Central memory CD4-positive, alpha-beta T cell (primary cell): ENCODE measurements at places on chromosomes 6 and 20.

GRCh38 chr6:155066361-155066760 lies 71.2 kb downstream of the TIAM2 start:
- DNase-seq, result no peak

GRCh38 chr20:38875175-38875993 lies 50.8 kb upstream of the FAM83D start:
- DNase-seq, result peak; percentile 78

DNA sequence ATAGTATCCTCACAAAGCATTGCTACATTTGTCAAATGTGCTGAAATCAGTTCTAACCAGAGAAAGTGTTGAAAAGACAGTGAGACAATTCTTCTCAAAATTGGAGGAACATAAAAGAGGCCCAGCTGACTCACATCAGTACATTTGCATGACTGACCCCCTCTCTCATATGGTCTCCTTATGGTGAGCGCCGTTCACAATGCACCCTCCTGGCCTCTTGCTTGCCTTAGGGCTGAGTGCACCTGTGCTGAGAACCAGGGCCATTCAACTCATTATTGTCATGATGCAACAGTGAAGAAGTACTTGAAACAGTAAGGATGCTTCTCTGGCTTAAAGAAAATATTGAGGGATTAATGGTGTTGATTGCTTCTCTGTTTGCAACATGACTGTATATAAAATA lies 375.2 kb upstream of the AGPAT4 start:
- no peak for DNase-seq

DNA sequence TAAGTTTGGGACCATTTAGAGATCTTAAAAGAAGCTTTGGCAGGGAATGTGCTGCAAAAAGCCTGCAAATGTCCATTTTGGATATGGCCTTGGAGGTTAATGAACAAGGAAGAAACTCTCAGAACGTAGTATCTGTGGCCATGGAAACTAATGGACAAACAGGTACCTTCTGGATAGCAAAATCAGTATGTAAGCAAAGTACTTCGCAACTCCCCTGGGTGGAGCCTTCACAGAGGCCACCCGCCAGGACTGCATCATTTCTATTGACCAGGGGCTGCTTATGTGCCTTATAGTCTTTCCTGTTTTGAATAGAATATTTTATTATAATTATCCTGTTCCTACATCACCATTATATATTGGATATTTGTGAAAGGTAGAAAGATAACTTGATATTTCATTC lies 510.8 kb upstream of the SYNCRIP start:
- DNase-seq, result no peak

DNA sequence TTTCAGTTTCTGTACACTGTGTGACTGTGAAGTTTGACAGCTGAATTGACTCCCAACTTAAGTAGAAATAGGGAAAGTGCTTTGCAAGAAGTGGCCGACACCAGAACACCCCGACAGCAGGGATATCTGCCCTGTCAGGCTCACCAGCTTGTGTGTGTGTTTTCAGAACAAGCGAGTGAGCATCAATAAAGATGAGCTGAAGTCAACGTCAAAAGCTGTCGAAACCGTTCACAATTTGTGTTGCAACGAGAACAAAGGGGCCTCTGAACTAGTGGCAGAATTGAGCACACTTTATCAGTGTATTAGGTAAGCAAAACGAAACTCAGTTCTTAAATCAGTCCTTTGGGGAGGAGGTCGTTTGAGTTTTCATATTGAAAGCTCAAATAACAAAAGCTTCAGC lies 10.7 kb downstream of the NELFCD start:
- no peak for DNase-seq

DNA sequence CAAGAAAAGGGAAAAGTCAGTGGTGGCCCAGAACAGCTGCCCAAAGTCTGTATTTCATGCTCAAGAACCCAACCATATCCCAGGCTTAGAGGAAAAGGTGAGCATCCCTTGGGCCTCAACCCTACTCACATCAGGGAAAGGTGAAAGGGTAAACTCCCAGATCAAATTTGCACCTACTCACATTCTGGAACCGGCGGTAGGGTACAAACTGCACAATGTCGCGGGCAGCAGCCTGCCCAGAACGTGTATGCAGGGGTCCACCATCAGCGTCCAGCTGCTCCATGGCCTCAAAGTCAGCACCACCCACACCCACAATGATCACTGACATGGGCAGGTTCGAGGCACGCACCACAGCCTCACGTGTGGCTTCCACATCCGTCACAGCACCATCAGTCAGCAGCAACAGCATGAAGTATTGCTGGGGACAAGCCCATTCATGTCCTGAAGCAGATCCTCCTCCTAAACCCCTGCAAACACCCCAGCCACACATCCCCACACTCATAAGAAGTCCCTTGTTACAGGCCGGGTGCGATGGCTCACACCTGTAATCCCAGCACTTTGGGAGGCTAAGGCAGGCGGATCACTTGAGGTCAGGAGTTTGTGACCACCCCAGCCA lies 10.9 kb downstream of the SPAG4 start:
- DNase-seq, result no peak

DNA sequence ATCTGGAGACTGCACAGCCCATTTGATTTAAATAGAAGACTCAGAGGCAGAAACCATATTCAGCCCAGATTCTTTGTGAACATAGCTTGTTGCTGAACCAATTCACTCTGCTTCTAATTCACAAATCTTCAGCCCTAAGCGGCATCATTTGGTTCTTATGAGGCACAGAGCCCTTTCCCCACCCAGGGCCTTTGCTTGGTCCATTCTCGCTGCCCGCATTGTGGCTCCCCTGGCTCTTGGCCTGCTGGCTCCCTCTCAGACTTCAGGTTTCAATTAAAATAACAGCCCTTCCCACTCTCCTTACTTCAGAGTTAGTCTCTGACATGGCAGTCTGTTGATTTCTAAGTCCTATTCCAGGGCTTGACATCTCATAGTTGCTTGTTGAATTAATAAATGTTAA lies 9.4 kb upstream of the TMEM14A start:
- no peak for DNase-seq

DNA sequence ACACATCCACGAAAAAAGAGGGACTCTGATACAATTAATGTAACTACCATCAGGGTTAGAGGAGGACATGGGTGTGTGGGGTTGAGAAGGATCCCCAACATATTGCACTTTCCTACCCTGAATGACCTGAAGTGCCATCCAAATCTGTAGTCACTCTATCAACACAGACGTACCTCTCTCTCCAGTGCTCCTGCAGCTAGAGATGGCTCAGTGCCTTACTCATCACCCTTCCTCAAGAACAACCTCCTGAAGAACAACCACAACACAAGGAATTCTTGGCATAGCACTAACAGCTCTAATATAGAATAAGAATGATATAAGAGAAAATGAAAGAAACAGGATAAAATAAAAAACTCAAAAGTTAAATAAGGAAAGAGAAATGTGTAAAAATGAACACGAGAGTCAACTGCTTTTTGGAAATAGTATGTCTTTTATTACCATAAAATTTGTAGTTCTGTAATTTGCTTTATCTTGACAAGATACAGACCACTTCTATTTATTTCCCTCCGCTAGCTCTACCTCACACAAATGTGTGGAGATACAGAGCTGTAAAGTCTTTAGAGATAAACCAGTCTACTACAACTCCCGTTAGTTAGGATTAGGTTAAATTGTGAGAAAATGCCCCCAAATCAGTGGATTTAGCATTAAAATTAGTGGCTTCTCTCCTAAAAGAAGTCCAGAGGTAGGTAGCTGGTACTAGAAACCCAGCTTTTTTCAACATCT lies 63.9 kb downstream of the REV3L start:
- DNase-seq, result no peak

DNA sequence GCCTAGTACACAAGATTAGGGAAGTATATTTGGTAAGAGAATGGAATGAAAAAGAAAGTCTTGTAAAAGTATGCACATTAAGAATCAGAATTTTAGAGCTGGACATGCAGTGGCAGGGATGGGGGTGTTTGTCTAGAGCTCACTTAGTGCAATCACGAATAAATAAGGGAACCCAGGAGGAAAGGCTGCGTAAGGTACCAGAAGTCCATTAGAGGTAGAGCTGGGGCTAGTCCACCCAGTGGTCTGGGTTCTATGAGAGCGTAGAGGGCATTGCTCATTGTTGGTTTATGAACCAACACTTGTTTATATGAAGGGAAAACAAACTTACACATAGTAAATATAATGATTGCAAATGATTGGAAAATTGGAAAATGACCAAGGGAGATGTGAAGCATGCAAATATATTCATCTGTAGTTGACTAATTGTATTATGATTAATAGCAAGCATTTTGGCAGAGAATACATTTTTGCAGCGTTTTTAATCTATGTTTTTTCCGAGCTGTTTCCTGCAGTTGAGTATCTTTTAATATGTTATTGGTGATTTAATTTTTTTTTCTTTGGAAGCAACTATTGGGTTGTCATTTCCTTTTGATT lies 3.2 kb downstream of the CDC40 start:
- DNase-seq, result no peak

- DNase-seq, result peak; percentile 70
These were observed 942 bp downstream of the HLA-E start for GRCh38 chr6:30490026-30490876.

- no peak for DNase-seq
These were observed 120.9 kb downstream of the SYCP2 start for GRCh38 chr20:59812286-59813125.

- DNase-seq, result no peak
These were observed 885 bp downstream of the NTSR1 start for GRCh38 chr20:62709537-62709905.

GRCh38 chr6:133964052-133964451 lies 11.0 kb downstream of the TBPL1 start:
- DNase-seq, result no peak

DNA sequence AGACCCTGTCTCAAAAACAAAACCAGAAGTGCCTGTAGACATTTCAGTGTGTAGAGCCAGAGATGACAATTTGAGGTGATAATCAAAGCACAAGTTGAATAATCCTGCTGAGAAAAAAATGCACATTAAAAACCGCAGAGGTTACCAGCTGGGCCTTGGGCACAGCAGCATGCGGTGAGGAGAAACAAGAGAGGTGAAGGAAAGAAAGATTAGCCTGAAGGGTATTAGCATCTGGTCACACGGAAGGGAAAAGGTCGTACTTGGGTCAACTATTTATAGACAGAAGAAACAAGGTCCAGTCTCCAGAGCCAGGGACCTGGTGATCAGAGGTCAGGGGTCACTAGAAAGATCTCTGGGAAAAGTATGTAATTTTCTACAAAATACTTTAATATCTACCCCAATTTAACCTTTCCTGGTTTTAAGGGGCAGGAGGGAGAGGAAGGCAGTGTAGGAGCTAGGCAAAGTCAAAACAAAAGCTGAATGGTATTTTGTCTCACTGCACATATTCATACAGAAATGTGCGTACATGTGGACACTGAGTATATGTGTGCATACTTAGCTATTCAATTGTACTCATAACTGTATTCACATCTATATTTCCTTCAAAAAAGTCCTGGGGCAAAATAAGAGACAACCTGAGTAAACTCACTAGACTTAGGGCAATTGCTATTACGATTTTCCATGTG lies 10.1 kb downstream of the MAP7 start:
- no peak for DNase-seq

GRCh38 chr6:29647927-29648642 lies 8.8 kb upstream of the MOG start:
- no peak for DNase-seq

GRCh38 chr20:20371681-20372080 lies 3.8 kb downstream of the INSM1 start:
- DNase-seq, result no peak

DNA sequence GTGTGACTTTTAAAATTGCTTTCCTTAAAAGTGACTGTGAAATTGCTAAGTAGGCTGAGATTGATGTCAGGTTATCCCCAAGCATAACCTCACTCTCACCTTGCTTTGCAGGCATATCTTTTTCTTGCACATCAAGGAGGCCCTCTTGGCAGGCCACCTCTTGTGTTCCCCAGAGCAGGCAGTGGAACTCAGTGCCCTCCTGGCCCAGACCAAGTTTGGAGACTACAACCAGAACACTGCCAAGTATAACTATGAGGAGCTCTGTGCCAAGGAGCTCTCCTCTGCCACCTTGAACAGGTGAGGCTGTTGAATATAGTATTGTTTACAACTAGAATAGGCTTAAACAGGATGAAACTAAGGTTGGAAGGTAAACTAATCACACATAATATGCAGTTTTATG lies 12.6 kb downstream of the MYLIP start:
- DNase-seq, result no peak

DNA sequence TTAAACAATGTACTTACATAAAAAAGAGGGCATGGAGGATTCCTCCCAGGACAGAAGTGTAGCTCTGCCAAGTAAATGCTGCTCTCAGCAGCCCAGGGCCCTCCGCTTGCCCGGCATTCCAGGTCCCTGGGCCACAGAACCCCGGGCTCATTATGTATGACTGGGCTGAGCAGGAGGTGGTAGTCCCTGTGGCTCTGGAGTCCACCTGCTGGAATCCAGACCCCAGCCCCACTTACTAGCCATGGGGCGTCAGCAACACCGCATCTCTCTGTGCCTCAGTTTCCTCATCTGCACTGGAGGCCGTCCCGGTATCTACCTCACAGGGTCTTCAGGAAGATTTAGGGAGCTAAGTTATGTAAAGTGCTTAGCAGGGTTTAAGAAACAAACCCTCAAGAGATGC lies 55.4 kb downstream of the PSMG4 start:
- DNase-seq, result no peak

- no peak for DNase-seq
These were observed 53.7 kb downstream of the GFOD1 start for GRCh38 chr6:13433709-13434121.

- DNase-seq, result no peak
These were observed 304.0 kb upstream of the CDYL start for GRCh38 chr6:4472222-4472621.

- no peak for DNase-seq
These were observed 4.7 kb upstream of the SCUBE3 start for GRCh38 chr6:35209081-35209480.

GRCh38 chr6:43644940-43645612 lies at the start of gene RSPH9:
Gene RSPH9 (plus strand): TSS chr6:43645036. CDS start chr6:43645099, 63 bp downstream.
- peak; percentile 35 for DNase-seq

GRCh38 chr20:19070681-19071445 lies 141.6 kb upstream of the SLC24A3 start:
- no peak for DNase-seq

DNA sequence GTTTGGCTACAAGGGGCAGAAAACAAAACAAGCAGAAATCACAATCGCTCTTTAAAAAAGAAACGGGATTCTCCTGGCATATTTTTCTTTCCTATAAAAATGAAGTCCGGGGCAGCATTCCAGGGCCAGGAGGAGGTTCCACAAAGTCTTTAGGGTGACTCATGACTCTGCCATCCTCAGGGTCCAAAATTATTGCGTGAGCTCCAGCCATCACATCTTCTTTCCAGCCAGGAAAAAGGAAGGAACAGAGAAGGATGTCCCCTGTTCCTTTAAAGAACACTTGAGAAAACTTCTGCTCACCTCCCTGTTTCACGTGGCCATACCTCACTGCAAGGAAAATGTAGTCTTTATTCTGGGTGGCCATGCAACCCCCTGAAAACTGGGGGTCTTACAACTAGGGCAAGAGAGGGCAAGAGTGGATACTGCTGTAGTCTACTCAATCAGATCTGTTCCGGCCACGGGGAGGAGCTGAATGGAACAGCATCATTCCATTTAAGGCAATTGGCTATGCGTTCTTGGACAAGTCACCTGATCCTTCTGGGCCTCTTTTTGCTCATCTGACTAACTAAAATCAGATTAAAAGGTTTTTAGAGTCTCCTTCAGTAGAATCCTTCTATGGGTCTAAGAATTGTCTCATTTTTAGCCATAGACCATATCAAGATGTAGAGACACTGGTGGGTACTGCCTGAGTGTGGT lies 49.4 kb downstream of the CTCFL start:
- DNase-seq, result no peak
